ENCODE measurements at places on chromosomes 1 and 21.
A peak's percentile ranks its signal among the peaks of the same experiment; 100 is the strongest.

GRCh38 chr21:42820616-42821465, 58.5 kb downstream of the WDR4 start:
- no peak for DNase-seq

DNA sequence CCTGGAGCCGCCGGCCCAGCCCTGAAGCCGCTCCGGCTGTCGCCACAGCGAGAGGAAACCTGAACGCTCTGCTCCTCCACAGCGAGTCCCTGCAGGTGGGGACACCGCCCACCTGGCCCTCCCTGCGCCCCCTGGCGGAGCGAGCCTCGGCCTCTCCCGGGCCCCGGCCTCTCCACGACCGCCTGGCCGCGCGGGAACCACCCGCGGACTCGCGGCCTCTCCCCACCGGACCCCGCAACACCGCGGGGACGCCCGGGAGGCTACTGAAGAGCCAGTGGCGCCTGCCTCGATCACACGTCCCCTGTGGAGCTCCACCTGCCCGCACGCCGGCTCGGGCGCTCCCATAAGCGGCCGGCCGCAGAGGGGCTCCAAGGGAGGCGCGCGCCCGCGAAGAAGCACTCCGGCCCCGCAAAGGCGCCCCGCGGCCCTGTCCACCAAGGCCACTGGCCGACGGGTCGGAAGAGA, 109.6 kb downstream of the KCNN3 start:
- no peak for DNase-seq

GRCh38 chr1:226371866-226372490, 35.9 kb downstream of the PARP1 start:
- no peak for DNase-seq

GRCh38 chr1:178057141-178057765, 36.7 kb upstream of the RASAL2 start:
- DNase-seq = peak; percentile 40

- no peak for DNase-seq
Observed at GRCh38 chr1:181806746-181807145, 254.8 kb downstream of the ZNF648 start.

DNA sequence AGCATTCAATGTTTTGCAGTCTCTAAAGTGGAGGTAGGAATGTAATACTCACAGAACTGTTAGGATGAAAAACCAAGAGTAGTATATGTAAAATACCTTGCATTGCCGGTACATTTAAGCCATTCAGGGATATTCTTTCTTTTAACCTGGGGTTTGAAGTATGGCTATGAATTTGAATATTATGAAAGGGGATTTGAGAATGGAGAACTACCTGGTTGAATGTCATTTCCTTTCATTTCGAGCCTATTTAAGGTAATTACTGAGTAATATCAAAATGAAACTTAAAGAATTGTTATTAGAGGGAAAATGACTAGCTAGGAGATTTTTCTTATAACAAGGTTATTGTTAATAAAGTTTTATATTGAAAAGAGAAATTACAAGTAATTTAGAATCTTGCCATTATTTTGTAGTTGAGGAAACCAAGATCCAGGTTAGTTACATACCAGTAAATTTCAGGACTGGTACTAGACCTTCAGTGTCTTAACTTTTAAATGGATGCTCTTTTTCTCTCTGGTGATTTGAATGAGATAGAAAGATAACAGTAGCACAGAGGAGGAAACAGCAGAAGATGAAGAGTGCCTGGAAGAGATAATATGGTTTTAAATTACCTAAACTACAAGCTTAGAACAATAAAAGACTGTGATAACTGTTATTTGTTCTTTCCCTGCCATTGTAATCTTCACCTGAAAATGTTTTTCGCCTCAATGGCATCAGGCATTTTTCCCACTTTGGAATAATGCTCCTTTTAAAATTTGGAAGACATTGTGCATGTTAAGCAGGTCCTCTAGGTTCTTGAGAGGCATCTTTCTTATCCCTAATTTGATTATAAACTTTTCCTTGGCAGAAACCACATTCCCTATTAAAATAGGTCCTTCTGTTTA, 103.2 kb downstream of the PKN2 start:
- no peak for DNase-seq

DNA sequence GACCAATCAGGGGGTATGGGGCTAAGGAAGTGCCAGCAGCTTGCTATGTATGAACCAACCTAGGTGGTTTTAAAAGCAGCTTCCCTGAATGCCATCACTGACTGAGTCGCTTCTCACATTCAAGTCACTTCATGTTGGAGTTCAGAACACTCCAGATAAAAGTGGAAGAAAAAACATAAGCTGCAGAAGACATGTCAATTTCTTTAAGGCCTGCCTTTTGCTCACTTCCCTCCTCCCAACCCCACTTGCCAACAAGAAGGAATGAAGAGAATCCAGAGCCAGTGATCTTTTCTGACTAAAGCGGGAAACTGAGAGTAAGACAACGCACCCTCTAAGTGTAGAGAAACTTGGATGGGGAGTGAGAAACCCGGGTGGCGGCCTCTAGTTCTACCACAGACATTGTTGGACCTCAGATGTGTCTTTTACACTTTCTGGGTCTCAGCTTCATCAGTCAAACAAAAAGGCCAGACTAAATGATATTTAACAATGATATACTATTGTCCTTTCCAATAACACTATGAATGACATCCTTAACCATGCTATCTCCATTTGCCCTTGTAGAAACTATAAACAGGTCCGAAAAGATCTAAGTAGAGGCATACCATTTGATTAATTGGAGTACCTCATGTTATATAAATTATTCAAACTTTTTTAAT, 54.1 kb downstream of the LUZP1 start:
- no peak for DNase-seq

DNA sequence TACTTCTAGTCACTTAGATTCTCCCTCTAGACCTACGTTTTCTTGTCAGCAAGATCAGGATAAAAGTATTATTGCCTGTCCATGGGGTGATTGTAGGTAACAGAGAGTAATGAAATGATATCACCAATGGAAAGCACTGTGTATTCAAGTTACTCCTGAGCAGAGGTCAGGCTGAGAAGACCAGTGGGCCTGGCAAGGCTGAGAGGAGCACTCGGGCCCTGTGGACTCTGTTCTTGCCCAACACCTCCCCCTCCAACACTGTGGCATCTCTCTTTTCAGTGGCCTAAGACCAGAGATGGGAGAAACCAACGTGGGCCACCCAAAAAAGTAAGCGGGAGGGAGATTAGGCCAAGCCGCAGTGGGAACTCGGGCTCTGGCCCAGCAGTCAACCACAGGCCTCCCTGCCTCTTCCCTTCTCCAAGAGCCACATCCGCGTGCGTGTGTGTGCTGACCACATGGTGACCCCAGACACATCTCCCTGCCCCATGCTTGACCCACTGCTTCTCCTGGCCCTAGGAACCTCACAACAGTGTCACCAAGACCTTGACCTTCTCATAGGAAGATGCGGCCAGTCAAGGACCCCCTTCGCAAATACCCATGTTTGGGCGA, 12.3 kb downstream of the RORC start:
- no peak for DNase-seq

All from fibroblast of skin of abdomen (primary cell).